ENCODE measurements at places on chromosomes 16 and 17.

GRCh38 chr16:49632086-49632794 lies 223.7 kb downstream of the ZNF423 start:
- DNase-seq = no peak

- no peak for DNase-seq
These were observed 76.3 kb upstream of the RBL2 start for GRCh38 chr16:53357955-53358354.

DNA sequence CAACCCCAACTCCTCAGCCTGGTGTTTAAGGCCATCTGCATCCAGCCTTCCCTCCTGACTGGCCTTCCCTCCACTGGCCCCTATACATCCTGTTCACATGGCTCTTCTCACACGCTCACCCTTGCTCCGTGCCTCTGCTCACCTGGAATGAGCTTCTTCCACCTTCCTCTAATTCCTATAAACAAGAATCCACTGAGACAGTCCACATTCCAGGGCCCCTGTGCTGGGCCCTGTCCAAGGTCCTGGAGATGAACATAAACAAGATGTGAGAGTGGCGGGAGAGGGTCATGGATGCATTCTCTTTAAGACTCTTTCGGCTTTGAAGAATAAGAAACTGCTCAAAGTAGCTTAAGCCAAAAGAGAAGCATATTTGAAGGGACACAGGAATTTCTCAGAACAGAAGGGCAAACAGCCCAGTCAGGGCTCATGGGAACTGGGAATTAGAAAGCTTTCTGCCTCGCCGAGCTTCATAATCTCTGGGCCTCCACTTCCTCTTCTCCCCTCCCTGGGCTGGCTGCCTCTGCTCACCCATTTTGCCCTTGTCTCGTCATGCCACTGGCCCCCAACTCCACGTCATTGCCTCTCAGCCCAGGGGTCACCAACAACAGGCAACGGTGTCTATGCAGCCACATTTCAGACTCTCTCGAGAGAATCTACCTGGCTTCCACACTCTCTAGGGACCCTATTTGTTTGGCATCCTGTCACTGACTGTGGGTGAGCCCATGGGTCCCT lies 13.5 kb downstream of the SPPL2C start:
- DNase-seq = no peak

DNA sequence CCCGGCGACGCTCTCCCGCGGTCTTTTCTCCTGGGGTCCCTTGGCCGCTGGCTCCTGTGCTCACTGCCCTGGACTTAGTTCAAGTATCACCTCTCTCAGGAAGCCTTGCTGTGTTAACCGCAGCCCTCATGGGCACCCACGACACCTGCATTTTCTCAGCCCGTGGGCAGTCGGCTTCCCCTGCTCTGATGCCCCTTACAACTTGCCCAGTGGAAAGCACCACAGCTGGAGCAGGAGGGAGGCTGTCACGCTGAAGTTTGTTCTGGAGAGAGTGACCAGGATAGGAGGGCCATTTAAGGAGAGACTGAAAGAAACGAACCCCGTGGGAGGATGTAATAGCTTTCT lies 395 bp downstream of the STXBP4 start:
- no peak for DNase-seq

GRCh38 chr17:289409-289808 lies 63.2 kb downstream of the RPH3AL start:
- no peak for DNase-seq

- no peak for DNase-seq
These were observed 606.3 kb upstream of the CDH11 start for GRCh38 chr16:65728167-65728566.

GRCh38 chr17:4706121-4706520 lies 2.2 kb upstream of the PELP1 start:
- no peak for DNase-seq

DNA sequence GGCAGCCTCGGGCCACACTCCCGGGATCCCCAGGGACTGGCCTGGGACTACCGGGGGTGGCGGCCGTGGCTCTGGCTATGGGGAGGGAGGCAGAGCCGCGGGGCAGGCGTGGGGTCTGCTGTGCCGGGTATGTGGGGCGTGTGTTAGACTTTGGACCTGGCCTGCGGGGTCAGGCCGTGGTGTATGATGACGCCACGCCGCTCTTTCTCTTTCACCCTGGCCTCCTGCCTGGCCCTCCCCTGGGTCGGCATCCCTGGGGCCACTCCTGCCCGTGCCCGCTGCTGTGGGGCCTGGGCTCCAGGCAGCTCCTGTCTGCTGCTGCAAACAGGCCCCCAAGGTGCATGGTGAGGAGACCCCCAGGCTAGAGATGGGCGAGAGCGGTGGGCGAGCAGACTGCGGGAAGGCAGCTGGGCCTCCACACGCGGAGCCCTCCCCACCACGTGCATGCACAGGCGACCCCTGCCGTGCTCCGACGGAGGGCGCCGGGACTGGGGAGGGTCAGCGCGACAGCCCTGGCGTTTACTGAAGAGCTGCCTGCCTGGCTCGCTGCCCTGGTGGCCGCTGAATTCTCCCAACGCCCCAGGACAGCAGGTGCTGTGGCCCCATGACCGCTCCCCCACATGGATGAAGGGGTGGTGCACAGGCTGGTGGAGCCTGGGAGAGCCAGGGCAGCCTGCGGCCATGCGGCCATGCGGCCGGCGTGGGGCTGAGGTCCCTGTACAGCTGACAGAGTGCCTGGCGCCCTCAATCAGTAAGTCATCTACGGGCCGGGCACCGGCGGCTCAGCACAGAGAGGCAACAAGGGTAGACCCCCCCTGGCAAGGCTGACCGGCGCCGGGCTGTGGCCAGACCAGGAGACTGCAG lies 16.0 kb downstream of the CAPN15 start:
- no peak for DNase-seq

DNA sequence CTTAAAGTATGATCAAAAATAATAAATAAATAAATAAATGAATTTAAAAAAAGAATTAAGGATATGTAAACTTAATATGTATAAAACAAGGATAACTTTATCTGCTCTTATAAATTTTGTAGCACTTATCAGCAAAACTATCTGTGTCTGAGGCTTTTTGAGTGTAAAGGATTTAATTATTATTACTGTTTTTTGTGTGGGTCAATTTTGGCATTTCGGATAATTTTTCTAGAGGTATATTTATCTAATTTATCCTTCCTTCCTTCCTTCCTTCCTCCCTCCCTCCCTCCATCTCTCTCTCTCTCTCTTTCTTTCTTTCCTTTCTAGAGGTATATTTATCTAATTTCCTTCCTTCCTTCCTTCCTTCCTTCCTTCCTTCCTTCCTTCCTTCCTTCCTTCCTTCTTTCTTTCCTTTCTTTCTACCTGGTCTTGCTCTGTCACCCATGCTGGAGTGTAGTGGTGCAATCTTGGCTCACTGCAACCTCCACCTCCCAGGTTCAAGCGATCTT lies 120.8 kb downstream of the ABCA8 start:
- no peak for DNase-seq

DNA sequence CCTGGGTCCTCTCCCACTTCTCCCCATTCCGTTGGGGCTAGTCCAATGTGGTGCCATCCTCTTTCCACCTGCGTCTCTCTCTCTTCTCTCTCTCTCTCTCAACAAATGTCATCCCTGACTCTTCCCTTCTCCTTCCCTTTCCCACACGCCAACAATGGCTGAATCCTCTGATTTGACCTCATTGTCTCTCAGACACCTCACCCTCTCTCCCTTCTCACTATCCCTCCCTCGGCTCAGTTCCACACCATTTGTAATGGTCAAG lies 628 bp upstream of the ZNF18 start:
- DNase-seq = no peak

DNA sequence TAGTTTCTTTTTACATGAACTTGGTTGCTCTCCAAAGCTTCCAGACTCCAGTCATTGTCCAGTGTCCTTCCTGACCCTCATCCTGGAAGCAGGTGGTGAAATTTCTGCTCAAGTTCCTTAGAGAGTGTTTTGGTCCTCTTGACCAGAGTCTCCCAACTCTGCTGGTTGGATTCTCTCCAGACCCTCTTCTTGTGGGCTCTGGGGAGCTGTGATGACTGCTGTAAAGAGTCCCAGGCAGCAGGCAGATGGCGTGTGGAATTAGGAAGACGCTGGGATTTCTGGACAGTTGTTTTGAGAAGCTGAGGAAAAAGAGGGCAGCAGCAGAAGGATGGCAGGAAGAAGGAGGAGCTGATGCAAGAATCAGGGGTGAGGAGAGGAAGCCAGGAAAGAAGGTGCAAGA lies 1.6 kb upstream of the SEZ6 start:
- no peak for DNase-seq

DNA sequence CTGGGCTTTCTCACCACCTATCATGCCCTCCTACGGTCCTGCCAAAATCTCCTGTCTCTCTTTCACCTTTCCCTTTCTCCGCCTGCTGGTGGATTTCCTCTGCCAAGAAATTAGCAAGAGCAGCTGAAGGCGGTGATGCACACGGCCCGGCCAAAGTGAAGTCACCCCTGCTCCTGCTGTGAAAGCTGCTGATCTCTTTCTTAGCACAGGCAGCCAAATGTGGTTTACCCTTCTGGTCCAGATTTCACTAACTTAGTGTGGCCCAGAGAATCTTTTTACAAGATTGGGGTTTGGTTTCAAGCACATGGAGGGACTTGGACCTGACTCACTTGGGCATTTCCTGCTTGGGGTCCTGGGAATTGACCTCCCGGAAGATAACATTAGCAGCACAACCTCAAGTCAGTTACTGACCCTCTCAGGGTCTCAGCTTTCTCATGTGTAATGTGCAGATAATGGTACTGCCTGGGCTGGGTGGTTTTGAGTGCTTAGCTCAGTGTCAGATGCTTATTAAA lies 155.7 kb downstream of the SOCS1 start:
- DNase-seq = no peak

GRCh38 chr16:55667753-55668152 lies 12.0 kb downstream of the SLC6A2 start:
- DNase-seq = no peak

DNA sequence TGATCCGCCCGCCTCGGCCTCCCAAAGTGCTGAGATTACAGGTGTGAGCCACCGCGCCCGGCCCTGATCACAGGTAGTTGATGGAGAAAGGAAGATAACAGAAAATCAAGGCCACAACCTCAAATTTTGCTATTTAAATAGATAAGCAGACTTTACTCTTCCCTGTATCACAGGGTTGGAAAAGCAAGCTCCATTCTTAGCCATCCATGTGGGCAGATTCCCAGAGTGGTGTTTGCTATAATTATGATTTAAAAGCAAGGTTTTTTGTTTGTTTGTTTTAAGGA lies 44.4 kb downstream of the TUBD1 start:
- DNase-seq = no peak

DNA sequence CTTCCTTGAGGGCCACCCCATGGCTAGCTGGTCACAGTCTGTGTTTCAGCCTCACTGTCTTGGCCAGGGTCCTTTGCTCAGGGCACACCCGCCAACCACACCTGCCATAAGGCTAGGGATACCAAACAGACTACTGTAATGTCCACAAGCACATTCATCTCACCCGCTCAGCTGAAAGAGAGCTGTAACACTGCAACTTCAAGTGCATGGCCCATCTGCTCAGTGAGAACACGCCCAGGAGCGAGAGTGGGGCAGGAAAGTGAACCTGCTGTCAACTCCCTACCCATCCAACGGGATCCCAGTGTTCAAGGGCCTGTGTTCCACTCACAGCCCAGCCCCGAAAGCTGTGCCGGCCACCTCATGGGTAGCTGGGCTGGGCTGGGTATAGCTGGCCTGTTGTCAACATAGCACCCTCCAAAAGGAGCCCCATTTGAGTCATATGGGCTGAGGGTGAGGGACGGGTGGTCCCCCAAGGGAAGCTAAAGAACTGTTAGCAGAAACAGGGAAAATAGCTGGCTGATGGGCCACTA lies 55.7 kb downstream of the SCNN1B start:
- no peak for DNase-seq

GRCh38 chr17:37518826-37519225 lies 29.1 kb downstream of the DUSP14 start:
- DNase-seq = no peak

GRCh38 chr16:29816694-29817441 lies 916 bp downstream of the PAGR1 start:
- no peak for DNase-seq
